Ascending aorta (tissue), 2 donors: ENCODE measurements at places on chromosomes 3 and 15. TPM values are rescaled to one million over a fixed set of nuclear protein-coding genes. Genes with fewer than 3 reads are reported as not detected.

SLC22A13 gene
- not detected for total RNA-seq

NKIRAS1 gene
- total RNA-seq, result 8.7 TPM

DNA sequence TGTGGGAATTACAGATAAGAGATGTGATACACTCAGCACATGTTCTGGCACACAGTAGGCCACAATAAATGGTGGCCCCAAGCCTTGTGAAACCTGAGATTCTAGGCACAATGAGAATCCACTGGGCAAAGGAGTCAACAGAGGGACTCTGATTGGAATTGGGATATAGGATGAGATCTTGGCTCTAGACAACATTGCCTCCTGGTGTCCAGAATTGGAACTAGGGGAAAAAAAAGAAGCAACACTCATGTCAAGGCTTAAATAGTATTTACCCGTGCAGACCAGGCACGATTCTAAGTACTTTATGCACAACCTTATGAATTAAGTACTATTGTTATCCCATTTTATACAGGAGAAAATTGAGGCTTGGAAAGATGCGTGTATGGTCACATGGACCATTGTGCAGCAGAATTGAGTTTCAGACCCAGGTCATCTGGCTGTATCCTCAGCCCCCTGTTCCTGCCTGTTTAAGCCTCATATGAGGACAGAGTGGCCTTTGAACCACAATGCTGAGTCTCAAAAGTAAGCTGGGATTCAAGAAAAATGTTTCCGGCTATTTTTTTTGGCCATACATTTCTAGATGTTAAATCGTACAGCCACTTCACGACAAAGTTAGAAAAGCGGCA is 124.8 kb downstream of the SV2B start:
- DNase-seq, result no peak

- DNase-seq, result no peak
Measured at GRCh38 chr3:71525391-71525790, 58.1 kb downstream of the FOXP1 start.

- DNase-seq, result no peak
Measured at GRCh38 chr3:15327941-15328340, 4.4 kb downstream of the SH3BP5 start.

GRCh38 chr3:192130534-192131132 is 596.7 kb downstream of the FGF12 start:
- DNase-seq, result no peak

GRCh38 chr15:54208786-54209185 is 230.5 kb downstream of the UNC13C start:
- no peak for DNase-seq
